ENCODE measurements at places on chromosomes 16 and 17. TPM values are rescaled to one million over a fixed set of nuclear protein-coding genes. Genes with fewer than 3 reads are reported as not detected.

DNA sequence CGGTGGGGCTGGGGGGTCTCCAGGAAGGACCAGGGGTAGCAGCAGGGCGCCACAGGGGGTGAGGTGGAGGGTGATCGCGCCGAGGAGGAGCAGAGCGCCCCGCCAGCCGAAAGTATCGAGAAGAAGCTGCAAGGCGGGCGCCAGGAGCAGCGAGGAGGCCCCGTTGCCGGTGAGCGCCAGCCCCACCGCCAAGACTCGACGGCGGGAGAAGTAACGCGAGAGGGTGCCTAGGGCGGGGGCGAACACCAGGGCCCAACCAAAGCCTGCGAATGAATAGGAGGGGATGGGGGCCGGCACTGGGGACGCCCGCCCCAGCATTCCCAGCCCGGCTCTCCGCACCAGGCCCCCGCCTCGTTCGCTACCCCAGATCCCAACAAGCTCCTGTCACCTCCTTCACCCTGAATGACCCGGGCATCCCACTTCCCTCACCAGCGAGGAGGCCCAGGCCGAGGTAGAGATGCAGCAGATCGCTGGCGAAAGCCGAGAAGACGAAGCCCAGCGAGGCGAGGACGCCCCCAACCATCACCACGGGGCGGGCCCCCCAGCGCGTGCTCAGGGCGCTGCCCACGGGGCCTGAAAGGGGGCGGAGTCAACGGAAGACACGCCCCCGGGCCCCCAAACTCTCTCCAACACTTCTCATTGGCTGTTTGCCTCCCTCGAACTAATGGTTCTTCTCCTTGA, 1.3 kb downstream of the SLC16A11 start:
- DNase-seq = peak; percentile 32

GRCh38 chr16:63497408-63497807, 1461.2 kb upstream of the CDH8 start:
- DNase-seq = no peak

DNA sequence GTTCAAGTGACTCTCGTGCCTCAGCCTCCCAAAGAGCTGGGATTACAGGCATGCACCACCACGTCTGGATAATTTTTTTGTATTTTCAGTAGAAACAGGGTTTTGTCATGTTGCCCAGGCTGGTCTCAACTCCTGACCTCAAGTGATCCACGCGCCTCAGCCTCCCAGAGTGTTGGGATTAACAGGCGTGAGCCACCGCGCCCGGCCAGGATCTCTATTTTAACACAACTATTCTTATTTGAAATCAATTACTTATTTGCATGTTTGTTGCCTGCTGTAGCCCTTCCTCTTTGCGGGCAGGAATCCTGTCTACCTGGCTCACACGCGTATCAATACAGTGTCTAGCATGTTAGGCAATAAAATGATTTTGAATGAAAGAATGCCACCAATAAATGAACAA, 818 bp upstream of the CNEP1R1 start:
- no peak for DNase-seq

MYH2 gene
- total RNA-seq = 1.9 TPM

WFDC1 gene
- not detected for total RNA-seq

DNA sequence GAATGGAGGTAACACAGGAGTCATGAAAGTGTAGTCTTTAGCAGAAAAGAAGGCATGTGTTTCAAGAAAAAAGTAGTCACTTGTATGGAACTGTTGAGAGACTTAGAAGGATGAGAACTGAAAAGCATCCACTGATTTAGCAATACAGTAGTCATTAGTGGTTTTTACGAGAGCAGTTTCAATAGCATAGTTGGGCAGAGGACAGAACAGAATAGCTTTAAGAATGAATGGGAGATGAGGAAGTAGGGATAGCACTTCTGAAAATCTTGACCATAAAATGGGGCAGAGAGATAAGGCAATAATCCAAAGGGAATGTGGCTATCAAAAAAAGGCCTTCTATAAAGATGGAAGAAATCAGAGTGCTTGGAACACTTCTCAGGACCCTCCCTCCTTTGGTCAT, 64.8 kb upstream of the C17orf78 start:
- no peak for DNase-seq

- DNase-seq = no peak
Measured at GRCh38 chr17:79925242-79925957, 86.2 kb upstream of the CBX4 start.

GRCh38 chr17:82465023-82465603, 6.6 kb downstream of the NARF start:
- DNase-seq = no peak

DNA sequence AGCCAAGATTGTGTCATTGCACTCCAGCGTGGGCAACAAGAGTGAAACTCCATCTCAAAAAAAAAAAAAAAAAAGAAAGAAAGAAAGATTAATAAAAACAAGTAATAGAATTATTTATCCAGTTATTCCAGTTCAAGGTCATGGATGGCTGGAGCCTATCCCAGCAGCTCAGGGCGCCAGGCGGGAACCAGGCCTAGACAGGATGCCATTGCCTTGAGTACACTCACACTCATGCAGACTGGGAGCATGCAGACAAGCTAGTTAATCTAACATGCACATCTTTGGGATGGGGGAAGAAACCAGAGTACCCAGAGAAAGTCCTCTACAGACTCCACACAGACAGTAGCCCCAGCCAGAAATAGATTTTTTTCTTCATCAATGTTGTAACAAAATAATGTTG, 17.9 kb downstream of the PDP2 start:
- no peak for DNase-seq

GRCh38 chr17:17748179-17748578, 66.9 kb downstream of the RAI1 start:
- peak; percentile 30 for DNase-seq

CACNG5 gene
- 0.88 TPM for total RNA-seq

DNA sequence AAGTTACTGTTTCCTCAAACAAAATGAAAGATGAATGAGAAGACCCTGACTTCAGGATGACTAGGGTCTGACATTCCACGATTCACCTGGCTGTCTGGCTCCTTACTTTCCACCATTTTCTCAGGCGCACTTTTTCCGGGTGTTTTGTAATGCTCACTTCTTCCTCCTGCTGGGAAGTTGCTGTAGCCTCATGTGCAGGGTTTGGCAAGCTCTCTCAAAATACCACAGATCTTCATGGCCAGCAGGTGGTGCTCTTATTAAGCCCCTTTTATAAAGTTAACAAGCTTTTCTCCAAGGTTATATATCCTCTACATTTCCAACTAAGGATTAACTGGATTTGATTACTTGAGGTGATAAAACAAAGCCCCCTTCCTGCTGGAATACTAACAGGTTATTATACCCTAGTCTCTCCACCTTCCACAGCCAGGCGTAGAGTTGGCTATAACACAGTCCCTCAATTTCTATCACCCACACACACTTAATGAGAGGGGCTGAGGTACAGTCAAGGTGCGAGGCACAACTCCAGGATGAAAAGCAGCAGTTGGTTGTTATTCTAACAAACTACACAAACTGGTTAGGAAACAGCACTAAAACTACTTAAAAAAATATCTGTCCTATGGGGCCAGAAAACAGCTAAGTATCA, 45.4 kb downstream of the STH start:
- peak; percentile 81 for DNase-seq

DNA sequence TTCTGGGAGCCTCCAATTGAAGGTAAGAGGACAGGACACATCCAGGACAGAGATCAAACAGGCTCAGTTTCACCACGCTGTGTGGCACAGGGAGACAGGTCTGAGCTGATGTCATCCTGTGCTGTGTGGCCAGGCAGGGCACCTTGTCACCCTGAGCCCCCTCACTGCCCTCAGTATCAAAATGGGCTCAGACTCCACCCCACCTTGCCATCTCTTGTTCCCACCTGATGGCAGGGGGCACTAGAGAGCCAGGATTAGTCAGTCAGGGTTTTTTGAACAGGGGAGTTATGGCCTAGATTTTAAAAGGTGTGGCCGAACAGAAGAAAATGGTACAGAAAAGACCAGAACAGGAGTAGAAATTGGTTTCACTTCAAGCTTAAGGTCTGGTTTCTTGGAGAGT, 2.6 kb downstream of the KAT2A start:
- DNase-seq = peak; percentile 15

- no peak for DNase-seq
Measured at GRCh38 chr17:12680407-12680897, 14.8 kb downstream of the MYOCD start.

DNA sequence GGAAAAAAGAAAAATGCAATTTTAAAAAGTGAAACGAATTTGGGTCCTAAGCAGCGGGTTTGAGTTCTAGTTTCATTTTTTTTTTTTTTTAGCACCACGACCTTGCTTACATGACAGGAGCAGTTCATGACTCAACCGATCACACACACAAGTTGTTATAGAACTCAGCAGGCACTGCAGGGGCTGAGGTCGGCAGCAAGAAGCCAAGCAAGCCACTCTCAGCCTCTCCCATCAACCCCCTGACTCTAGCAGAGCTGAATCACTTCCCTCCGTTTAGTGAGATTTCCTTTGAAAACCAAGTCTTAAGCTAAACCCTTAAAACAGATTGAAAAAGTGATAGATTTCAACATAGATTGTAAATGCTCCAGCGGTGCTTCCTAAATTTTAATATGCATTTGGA, 520.8 kb downstream of the HAPSTR1 start:
- DNase-seq = peak; percentile 9

GRCh38 chr17:8012996-8013640, 10.7 kb downstream of the GUCY2D start:
- no peak for DNase-seq

DNA sequence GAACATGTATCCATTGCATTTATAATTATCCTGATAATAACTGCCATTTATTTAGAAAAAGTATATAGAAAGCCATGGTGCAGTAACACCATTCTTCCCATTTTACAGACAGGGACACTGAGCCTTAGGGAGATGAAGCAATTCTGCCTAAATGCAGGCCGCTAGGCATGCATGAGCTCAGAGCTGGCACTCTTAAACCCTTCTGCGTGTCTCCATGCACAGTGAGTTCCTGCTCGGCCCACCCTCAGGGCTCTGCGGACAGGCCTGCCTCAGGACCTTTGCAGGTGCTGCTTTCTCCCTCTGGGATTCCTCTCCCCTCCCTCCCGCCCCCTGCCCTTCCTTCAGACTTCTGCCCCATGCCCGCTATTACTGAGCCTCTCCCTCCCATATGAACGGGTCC, 54.3 kb upstream of the WSB1 start:
- no peak for DNase-seq

DNA sequence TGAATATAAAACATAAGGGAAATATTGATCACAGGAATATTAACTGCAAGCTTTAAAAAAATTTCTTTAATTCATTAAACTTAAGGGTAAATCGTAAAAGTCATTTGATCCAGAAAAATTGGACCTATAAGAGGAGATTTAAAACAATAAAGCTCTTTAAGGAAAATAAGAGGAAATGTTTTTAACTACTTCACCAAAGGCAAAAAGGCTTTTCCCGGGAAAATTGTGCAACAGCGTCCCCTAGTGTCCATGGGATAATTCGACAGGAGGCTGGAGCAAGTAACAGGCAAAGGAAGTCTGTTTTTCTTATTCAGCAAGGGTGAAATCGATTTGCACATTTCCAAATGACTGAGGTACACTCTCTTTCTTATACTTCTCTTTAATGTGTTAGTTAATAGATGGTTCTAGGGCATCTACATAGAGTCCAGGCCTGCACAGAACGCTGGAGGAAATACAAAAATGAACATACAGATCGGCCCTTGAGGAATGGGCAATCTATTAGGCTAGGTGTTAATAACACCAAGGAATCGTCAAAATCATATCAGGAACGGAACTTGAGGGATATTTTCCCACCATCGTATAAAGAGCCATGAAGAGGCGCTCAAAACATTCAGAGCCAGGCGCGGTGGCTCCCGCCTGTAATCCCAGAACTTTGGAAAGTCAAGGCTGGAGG, 61.4 kb downstream of the ZNF18 start:
- DNase-seq = peak; percentile 88

GRCh38 chr17:38541281-38541680, 64.5 kb downstream of the SRCIN1 start:
- no peak for DNase-seq

GRCh38 chr17:57892820-57893595, 43.2 kb upstream of the MRPS23 start:
- DNase-seq = peak; percentile 48

KRTAP4-1 gene
- total RNA-seq = not detected

TMEM92 gene
- total RNA-seq = 0.19 TPM

ARSG gene
- 1.9 TPM for total RNA-seq

- DNase-seq = no peak
Measured at GRCh38 chr16:1280783-1281182, 24.9 kb downstream of the TPSD1 start.

- no peak for DNase-seq
Measured at GRCh38 chr16:71353736-71354135, 4.8 kb upstream of the CALB2 start.

- DNase-seq = no peak
Measured at GRCh38 chr17:40949418-40949817, 12.0 kb upstream of the KRT23 start.

NPIPA7 gene
- 18.1 TPM for total RNA-seq

ARMC7 gene
- total RNA-seq = 12.3 TPM

DNA sequence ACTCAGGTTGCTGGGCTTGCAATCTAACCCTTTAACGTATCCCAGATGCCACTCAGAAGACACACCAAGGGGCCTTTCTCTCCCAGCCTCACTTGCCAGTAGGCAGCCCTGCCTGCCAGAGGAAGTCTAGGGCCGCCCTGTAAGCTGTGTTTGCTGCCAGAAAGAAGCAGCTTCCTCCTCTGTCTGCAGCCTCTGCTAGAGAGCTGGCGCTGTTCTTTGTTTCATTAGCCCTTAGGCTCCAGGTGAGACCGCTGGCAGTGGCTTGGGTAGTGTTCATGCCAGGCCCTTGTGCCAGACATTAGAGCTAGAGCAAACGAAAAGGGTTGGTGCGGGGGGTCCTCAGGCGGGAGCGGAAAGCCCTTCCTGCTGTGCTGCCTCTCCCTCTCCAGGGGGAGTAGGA, 8.9 kb downstream of the CTRL start:
- DNase-seq = no peak

- DNase-seq = peak; percentile 61
Measured at GRCh38 chr17:28133562-28133970, 91.1 kb downstream of the NLK start.

- DNase-seq = peak; percentile 67
Measured at GRCh38 chr16:24748242-24748641, 18.8 kb downstream of the TNRC6A start.
